Left lung (tissue), 14 donors: ENCODE measurements at places on chromosomes 2 and 18. TPM values are rescaled to one million over a fixed set of nuclear protein-coding genes. Genes with fewer than 3 reads are reported as not detected.
A peak's percentile ranks its signal among the peaks of the same experiment; 100 is the strongest.

DLX1 gene
- polyA plus RNA-seq, result 0.11 TPM

TUBA4B gene
- 6.0 TPM for polyA plus RNA-seq

DNA sequence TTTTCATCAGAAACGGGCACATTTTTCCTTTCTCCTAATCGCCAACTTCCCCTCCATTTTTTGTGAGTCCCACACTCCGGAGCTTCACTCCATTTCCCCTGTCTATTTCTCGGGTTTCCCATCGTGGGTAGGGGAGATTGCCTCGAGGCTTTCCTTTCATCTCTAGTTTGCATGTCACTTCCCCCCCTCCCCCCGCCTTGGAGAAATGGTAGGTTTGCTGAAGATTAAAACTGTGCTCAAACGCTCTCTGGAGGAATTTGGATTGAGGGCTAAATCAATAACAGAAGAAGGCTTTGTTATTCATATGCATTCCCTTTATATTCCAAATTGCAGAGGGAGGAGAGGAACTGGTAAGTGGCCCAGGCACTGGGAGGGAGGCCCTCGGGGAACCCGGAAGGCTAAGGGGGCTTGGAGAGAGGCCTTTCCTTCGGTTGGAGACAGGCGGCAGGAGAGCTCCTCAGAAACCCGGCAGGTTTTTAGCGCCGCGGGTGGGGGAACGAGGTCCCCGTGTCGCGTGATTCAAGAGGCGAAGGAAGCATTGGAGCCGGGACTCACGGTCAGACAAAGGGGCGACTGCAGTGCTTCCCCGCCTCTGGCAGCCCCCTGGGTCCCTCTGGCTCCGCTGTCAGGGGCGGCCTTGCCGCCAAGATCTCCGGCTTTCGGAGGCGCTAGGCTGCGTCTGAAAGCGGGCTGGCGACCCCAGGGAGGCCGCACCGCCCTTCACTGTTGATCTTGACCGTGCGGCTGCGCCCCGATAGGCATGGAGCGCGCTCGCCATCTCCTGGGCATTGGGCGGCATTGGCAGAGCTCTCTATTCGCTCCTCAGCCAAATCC lies 2.4 kb upstream of the HOXD12 start:
- peak; percentile 80 for DNase-seq

DNA sequence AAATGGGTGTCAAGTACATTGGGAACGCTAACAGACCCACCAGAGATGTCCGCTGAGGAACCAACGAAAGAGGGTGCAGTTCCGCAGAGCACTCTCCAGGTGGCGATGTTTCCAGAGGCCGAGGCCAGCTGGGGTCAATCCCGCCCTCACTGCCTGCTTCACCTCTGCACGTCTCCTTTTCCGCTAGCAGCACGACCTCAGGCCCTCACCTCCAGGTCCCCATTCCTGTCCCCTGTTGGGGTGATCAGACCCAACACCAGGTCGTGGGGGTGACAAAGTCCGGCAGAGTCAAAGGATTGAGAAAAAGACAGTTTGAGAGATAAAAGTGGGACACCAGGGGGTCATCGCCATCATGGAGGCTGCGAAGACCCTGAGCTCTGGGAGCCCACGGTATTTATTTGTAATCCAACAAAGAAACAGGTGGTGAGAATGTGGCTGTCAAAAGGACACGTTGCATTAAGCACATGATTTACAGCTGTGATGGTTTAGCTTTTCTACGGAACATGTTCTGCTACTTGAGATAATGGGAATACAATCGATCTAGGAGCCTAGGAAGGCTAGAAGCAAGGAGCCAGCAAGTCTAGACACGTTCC lies 27.3 kb downstream of the ZAP70 start:
- peak; percentile 36 for DNase-seq

- DNase-seq, result no peak
These were observed 700.6 kb upstream of the ZEB2 start for GRCh38 chr2:145220496-145220895.

GRCh38 chr2:130899306-130899705 lies 62.6 kb downstream of the ARHGEF4 start:
- no peak for DNase-seq

DNA sequence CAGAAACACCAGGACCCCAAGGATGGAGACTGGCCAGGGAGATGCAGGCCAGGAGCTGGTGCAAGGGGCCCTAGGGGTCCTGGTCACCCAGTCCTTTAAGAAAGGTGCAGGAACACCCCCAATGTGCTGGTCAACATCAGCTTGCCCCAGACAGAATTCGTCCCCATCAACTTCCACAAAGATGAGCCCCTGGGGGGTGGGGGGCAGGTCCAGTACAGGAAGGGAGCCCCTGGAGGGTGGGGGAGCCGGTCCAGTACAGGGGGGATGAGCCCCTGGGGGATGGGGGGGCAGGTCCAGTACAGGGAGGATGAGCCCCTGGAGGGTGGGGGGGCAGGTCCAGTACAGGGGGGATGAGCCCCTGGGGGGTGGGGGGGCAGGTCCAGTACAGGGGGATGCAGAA lies 160.7 kb upstream of the SALL3 start:
- DNase-seq, result no peak

- no peak for DNase-seq
These were observed 2068.9 kb upstream of the PIK3C3 start for GRCh38 chr18:39886136-39886535.

PLEK gene
- polyA plus RNA-seq, result 9.5 TPM

BUB1 gene
- polyA plus RNA-seq, result 22.9 TPM

DNA sequence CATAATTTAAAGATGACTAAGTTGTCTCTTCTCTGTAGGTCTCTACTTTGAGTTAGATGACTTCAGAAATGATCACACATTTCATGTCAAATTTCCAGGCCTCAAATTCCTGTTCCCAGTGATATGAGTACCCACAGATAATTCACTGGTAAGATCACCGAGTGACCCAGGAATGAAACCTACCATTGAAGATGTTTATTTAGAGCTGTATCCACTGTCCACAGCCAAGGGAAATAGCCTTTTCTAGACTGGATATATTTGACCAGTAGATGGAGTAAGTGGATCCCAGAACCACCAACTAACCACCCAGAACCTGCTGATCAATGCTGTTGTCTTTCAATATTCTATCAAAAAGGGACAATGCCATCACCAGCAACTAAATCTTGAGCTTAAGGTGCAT lies 238.8 kb downstream of the SLC8A1 start:
- DNase-seq, result no peak

TWIST2 gene
- 6.3 TPM for polyA plus RNA-seq

AMER3 gene
- 0.06 TPM for polyA plus RNA-seq

- DNase-seq, result no peak
These were observed 715 bp upstream of the CFAP36 start for GRCh38 chr2:55518841-55519165.
